ENCODE measurements at places on chromosomes 3 and 15.

- no peak for DNase-seq
Observed at GRCh38 chr3:46062679-46063078, 35.4 kb upstream of the XCR1 start.

DNA sequence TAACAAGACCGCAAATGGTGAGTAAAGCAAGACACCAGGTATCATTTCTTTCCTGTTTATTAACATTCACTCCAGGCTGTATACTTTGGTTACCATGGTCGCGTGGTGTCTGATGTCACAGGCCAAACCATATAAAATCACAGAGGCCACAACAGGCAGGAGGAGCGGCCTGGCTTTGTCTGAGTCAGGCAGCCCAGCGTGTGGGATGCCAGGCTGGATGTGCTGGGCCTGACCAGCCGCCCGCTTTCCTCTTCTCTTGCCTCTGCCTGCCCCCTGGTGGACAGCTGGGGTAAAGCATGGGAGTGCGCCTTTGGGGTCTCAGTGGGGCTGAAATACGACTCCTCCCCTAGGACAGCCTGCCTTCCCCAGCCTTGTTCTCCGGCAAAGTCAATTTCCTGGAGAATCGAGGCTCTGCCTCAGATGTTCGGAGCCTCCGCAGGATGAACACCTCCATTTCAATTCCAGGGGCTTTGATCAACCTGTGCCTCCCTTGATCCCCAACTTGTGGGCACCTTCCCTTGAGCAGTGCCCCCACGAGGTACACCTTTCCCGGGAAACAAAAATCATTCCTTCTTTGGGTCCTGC lies 78.2 kb downstream of the CCNL1 start:
- peak; percentile 92 for DNase-seq

- no peak for DNase-seq
Observed at GRCh38 chr15:75677465-75678323, 30.0 kb downstream of the SNX33 start.

GRCh38 chr3:34111361-34111760 lies 312.9 kb downstream of the PDCD6IP start:
- no peak for DNase-seq

DNA sequence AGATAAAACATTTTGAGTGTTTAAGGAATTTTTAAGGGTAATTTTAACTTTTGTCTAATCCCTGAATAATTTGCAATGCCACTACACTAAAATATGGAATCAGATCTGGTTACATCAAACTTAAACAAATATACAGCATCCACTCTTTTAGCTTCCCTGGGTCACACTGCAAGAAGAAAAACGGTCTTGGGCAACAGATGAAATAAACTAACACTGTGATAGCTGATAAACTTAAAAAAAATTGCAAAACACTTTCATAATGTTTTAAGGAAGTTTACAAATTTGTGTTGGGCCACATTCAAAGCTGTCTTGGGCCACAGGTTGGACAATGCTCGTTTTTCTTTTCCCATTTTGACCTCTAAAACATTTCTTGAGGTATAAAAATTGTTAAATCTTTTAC lies 34.3 kb downstream of the CCDC66 start:
- DNase-seq, result no peak

Measured in Peyer's patch (tissue), 4 donors.